ENCODE measurements at places on chromosomes 1 and 21.

- DNase-seq = no peak
Observed at GRCh38 chr1:156591181-156591431, 470 bp upstream of the NAXE start.

DNA sequence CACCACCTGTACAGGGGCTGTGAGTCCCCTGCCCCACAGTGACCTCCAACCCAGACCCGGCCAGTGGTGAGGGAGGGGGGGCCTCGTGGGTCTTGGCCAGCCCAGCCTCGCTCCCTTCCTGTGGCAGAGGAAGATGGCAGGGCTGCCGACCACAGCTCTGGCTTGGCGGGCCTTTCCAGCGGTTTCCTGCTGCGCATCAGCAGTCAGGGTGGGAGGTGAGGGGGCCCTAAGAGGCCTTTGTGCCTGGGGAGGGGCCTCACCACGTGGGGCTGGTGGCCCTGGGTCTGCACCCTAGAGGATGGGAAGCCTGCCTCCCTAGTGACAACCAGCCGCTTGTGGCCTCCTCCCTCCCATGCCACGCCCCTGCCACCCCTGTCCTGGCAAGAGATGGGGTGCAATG is 72.6 kb upstream of the ARHGEF16 start:
- DNase-seq = no peak

DNA sequence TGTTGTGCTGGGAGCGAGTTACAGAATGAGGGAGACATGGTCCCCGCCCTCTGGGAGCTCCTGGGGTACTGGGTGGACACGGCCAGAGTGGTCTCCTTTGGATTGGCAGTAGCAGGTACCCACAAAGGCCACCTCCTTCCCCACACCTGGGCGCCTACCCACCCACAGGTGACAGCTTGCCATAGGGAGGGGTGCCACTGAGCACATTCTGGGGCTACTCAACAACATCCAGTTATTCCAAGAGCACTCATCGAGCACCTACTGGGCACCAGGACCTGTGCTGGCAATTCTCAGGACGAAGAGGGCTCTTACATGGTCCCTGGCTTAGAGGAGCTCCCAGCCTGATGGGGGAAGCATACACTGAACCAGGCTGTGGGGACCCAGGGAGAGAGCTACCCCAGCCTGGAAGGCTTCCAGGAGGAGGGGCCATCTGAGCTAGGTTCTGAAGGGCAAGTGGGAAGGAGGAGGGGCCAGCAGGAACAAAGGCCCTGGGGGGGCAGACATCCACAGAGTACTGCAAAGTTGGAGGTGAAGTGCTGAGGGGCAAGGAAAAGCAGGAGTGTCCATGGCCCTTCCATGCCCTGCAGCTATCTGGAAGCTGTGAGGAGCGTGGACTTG is 22.0 kb downstream of the MRPL37 start:
- DNase-seq = no peak

GRCh38 chr21:34734696-34735095 is 65.9 kb downstream of the CLIC6 start:
- DNase-seq = no peak

- DNase-seq = no peak
Observed at GRCh38 chr1:92870591-92870990, 38.8 kb downstream of the RPL5 start.

Measured in iris pigment epithelial cell (primary cell).